A375 (cell line): ENCODE measurements at places on chromosomes 7 and 10. TPM values are rescaled to one million over a fixed set of nuclear protein-coding genes. Genes with fewer than 3 reads are reported as not detected.

The FAM13C gene
- 0.16 and 0.49 TPM in 2 replicates for total RNA-seq

The MSS51 gene
- 0.69 and 0.94 TPM in 2 replicates for total RNA-seq

The DLD gene
- total RNA-seq = 45.3 and 60.8 TPM in 2 replicates

The ZNF485 gene
- total RNA-seq = 2.8 and 4.2 TPM in 2 replicates

The LLCFC1 gene
- total RNA-seq = not detected in 2 replicates

The SPDYE2B gene
- total RNA-seq = not detected in 2 replicates

The CPXM2 gene
- not detected in 2 replicates for total RNA-seq
